Cortex of kidney (tissue), 1 donor: ENCODE measurements at places on chromosomes 3 and 15.

DNA sequence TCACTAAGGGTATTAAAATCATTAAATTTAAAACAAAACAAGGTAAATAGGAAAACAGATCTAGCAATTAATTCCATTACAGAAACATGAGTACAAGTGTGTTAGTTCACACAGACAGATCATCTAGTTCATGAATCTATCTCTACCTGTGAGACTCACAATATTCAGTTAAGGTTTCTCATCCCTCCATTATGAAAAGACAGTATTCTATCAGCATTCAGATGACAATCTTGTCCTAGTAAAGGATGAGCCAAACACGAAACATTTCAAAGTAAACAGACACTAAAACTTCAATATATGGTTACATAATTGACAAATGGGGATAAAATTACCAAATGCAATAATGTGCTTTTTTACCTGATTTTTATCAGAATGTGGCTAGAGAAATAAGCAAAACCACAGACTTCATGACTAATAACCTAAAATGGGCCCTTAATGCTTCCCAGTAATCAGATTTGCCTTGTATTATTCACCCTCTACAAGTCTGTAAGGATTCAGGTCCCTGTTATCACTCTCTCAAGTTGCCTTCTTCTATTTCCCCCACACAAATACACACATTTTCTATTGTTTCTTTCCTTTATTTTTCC, 126.8 kb downstream of the DLG1 start:
- no peak for DNase-seq

GRCh38 chr3:31550452-31551251, 17.9 kb downstream of the STT3B start:
- DNase-seq = no peak

GRCh38 chr3:32383136-32383711, 8.4 kb upstream of the CMTM7 start:
- DNase-seq = no peak

GRCh38 chr3:14606669-14607339, 44.8 kb upstream of the CCDC174 start:
- no peak for DNase-seq

DNA sequence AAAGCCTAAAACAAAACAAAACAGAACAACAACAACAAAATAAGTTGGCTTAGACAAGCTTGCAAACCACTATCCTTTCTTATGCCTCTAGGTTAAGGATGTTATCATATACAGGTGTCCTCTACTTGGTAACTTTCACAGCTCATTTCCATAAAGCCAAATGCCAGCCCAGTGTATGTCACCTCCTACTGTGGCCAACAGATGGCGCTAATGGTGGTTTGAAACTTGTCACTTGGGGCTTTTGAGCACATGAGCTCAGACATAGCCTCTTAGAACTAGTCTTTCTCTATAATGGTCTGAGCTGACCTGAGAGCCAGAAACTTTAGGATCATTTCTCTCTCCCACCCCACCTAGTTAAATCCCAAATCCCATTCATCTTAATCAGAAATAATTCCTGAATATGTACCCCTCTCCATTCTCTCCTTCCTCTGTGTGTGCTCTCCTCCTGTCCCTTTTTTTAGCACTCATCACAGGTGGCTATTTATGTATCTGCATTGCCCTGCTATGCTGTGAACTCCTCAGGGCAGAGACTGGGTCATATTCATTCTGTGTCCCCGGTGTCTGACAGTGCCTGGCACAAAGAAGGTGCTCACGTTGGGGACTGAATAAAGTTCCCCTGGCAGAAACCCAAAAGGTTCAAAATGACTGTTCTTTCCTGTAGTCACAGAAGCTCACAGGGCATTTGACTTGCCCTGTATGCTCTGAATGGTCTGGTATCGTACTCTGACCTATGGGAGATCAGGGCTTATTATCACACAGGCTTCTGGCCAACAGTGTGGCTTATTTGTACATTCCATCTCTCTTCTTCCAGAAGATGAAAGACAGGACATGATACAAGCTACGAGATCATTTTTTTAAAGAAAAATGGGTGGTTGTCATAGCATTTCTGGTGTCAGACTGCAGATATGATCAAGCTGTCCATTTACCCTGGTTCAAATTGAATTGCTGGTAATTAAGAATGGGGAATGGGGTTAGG, 319.3 kb upstream of the AZI2 start:
- no peak for DNase-seq

DNA sequence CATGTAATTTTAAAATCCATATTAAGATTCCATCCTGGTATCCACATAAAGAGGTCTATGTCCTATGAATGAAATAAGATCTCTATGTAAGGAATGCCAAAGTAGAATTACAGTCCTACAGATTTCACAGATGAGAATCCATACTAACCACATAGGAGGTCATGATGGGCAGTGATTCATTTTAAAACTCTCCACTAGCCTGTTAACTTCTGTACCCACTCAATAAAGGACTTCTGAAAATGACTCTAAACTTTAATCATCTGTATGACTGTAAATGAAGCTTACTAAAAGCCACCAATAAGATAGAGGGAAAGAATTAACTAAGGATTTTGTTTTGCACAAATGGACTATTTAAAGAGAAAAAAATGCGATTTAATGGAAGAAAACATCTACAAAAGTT, 28.7 kb downstream of the MORC1 start:
- no peak for DNase-seq

DNA sequence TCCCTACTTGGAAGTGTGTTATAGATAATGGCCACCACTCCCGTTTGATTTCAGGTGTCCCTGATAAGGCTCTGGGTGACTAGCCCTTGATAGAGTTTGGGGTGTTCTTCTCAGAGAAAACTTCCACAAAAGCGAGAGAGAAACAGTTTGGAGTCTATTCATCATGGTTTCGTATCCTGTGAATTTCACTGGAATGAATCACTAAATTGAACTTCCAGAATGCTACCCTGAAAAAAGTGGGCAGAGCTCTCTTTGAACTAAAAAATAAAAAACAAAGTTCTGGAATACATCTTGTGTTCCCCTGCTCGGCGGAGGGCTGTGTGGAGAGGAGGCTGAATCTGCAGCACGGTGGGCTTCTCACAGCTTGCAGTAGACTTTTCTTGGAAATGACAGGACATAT, 52.8 kb upstream of the FAM98B start:
- DNase-seq = no peak

DNA sequence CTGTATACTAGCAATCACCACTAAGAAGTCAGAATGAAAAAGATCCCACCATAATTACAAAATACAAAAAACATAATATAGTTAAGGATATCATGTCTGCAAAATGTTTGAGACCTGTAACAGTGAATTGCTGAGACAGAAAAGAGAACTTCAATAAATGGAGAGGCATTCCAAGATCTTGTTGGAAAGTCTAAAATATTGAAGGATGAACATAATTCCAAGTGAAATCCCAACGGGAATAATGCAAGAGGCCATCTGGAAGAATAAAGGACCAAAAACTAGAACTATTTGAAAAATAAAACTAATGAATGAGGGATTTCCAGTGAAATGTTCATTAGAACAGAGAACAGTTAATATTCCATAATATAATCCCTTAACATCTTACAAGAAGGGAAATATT, 110.9 kb downstream of the COL6A6 start:
- DNase-seq = no peak
